ENCODE measurements at places on chromosomes 1 and 21. TPM values are rescaled to one million over a fixed set of nuclear protein-coding genes. Genes with fewer than 3 reads are reported as not detected.

DNA sequence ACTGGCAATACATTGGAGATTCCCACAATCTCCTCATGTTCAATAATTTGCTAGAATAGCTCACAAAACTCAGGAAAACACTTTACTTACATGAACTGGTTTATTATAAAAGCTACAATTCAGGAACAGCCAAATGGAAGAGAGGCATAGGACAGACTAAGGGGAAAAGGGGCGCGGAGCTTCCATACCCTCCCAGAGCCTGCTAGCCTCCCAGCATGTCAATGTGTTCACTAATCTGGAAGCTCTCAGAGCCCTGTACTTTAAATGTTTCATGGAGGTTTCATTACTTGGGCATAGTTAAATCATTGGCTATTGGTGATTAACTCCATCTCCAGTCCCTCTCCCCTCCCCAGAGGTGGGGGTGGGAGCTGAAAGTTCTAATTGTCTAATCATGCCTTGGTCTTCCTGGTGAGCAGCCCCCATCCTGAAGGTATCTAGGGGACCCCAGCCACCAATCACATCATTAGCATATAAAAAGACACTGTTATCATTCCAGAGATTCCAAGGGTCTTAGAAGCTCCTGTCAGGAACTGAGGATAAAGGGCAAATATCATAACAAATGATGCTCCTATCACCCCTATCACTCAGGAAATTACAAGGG, 10.9 kb upstream of the DMRTB1 start:
- no peak overlapping the region for H3K4me3 ChIP-seq
- H3K27me3 ChIP-seq, result no peaks in the 10 kb centered on the region
- peaks cover 8% of the 10 kb centered on the region for H3K4me1 ChIP-seq
- H3K36me3 ChIP-seq, result no peaks in the 10 kb centered on the region
- no peak overlapping the region for H3K27ac ChIP-seq

Gene BSND
- not detected for total RNA-seq

Gene MAP1LC3C
- 4.2 TPM for total RNA-seq

GRCh38 chr1:202140833-202141232, 3.7 kb downstream of the ARL8A start:
- H3K4me3 ChIP-seq, result no peak overlapping the region
- H3K36me3 ChIP-seq, result peaks cover 25% of the 10 kb centered on the region
- DNase-seq, result no peak
- H3K27me3 ChIP-seq, result no peaks in the 10 kb centered on the region
- no peak overlapping the region for H3K27ac ChIP-seq
- H3K4me1 ChIP-seq, result peaks cover 40% of the 10 kb centered on the region

DNA sequence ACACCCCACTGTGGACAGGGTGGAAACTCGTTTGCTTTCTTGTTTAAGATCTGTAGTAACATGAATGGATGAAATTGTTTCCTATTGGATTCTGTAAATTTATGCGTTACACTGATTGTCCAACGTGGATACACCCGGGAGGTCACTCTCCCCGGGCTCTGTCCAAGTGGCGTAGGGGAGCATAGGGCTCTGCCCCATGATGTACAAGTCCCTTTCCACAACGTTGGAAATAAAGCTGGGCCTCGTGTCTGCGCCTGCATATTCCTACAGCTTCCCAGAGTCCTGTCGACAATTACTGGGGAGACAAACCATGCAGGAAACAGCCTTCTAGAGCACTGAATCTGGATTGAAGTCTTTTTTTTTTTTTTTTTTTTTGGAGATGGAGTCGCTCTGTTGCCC, 1.4 kb downstream of the RCC1 start:
- peaks cover 39% of the 10 kb centered on the region for H3K36me3 ChIP-seq
- H3K27me3 ChIP-seq, result no peaks in the 10 kb centered on the region
- no peak for DNase-seq
- H3K4me3 ChIP-seq, result peak overlapping the region; percentile 65

DNA sequence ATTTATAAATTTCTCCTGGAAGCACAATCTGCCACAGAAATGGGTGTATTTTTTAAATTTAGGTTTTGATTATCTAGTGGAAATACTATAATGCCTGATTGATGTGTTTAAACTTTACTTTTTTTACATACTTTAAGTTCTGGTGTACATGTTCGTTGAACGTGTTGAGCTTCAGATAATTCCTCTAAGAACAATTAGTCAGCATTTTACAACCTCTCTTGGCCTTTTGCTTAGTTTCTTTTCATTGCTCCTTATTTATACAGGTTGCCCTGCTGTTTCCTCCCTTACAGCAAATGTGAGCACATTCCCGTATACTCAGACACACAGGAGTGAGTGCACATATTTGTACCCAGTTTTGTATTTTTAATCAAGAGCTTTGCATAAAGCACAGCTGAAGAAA, 1038.9 kb downstream of the BRINP3 start:
- no peaks in the 10 kb centered on the region for H3K4me1 ChIP-seq
- no peak for DNase-seq
- H3K36me3 ChIP-seq, result no peaks in the 10 kb centered on the region
- no peak overlapping the region for H3K4me3 ChIP-seq
- H3K27me3 ChIP-seq, result no peaks in the 10 kb centered on the region
- no peak overlapping the region for H3K27ac ChIP-seq

DNA sequence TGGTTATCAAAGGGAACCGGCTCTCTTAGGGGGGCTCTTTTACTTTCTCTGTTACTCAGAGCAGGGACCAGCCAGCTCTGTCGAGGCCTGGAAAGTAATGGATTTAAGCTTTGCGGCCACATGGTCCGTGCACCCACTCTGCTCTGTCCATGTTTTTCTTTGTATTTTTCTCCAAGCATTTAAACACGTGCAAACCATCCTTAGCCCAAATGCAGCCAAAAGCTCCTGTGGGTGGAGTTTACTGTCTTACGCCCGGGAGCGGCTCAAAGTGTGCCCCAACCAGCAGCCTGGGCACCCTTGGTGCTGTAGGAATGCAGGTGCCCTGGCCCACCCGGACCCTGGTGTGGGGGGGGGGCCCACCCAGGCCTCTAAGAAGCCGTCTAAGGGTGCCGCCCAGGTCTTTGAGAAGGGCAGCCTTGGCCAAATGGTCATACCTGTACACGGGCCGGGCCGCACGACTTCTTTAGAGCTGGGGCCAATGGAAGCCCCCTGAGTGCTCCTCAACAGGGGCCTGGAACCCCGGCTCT, 29.2 kb upstream of the POFUT2 start:
- peak overlapping the region; percentile 79 for H3K27ac ChIP-seq
- no peak overlapping the region for H3K4me3 ChIP-seq
- peaks cover 50% of the 10 kb centered on the region for H3K4me1 ChIP-seq
- no peaks in the 10 kb centered on the region for H3K36me3 ChIP-seq
- DNase-seq, result peak; percentile 64
- no peaks in the 10 kb centered on the region for H3K27me3 ChIP-seq

GRCh38 chr1:201272799-201273198, 10.5 kb upstream of the PKP1 start:
- no peaks in the 10 kb centered on the region for H3K36me3 ChIP-seq
- no peak overlapping the region for H3K27ac ChIP-seq
- H3K4me1 ChIP-seq, result no peaks in the 10 kb centered on the region
- no peak overlapping the region for H3K4me3 ChIP-seq

Gene UTS2
- total RNA-seq, result not detected

All from sigmoid colon (tissue), 7 donors.